ENCODE measurements at places on chromosomes 4 and X. TPM values are rescaled to one million over a fixed set of nuclear protein-coding genes. Genes with fewer than 3 reads are reported as not detected.
A peak's percentile ranks its signal among the peaks of the same experiment; 100 is the strongest.

DNA sequence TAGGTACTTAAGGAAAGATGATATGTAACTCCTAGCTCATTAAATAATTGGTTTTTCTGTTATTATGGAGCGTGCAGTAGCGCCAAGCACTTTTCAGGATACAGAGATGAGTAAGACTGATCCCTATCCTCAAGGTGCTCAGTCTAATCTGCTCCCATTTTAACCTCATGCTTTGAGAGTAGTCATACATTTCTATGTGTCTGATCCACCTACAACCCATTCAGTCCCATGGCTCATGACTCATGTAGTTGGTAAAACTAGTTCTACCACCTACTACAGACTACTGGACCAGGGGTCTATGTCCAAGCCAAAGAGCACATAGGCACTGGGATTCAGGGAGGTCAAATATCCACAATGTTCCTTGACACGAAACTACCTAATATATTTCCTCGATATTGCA is 60.8 kb downstream of the TMEM154 start:
- no peak for DNase-seq
- no peaks in the 10 kb centered on the region for H3K36me3 ChIP-seq
- no peaks in the 10 kb centered on the region for H3K4me1 ChIP-seq
- no peak overlapping the region for H3K27ac ChIP-seq
- peaks cover 2% of the 10 kb centered on the region for H3K27me3 ChIP-seq

Gene MAGEC2
- total RNA-seq: not detected

GRCh38 chrX:11481035-11481434 is 184.7 kb downstream of the ARHGAP6 start:
- H3K27me3 ChIP-seq: no peaks in the 10 kb centered on the region
- no peak for DNase-seq
- no peaks in the 10 kb centered on the region for H3K4me1 ChIP-seq
- H3K27ac ChIP-seq: peak overlapping the region; percentile 6
- H3K4me3 ChIP-seq: no peak overlapping the region

DNA sequence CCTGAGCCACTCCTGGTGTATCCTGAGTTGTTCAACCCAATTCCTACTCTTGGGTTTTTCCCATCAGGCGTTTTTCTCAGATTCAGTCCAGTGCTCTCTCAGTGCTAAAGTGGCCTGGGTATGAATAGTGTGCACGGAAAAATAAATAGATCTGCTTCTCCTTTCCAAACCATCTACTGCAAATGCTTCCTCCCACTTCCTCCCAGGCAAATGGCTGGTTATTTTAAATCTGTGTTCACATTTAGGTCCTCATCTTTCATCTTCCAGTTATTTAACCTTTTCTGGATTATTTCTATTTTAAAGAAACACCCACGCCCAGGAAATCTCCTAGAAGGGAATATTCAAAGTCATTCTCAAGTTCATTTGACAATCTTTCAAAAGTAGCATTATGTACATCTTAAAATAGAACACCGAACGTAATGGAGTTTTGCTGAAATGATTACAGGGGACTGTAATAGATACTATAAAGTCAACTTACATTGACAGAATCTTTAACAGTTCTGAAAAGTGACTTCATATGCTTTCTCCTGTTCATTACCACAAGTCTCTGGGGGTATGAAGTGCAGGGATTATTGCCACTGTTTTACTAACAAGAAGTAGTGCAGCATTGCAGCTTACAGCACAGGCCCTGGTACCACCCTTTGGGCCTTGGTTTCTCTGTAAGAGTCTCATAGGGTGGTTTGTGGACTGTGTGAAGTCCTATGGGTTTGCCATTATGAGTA is 66.3 kb downstream of the MED28 start:
- H3K27ac ChIP-seq: no peak overlapping the region
- no peak overlapping the region for H3K4me3 ChIP-seq
- H3K4me1 ChIP-seq: no peaks in the 10 kb centered on the region
- no peak for DNase-seq

DNA sequence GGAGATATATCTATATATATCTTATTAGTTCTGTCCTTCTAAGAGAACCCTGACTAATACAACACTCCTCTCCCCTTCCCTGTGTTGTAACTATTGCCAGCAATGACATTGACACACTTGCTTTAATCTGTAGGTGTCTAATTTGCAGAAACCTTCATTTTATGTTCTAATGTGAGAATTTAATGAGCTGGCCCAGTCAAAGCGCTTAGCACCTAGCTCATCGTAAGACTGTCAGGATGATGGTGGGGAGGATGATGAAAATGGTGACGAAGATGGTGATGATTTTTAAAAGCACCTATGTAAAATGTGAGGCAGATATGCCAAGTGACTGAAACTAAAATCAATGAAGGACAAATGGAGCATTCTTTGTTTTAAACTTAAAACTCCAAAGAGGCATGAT is 183.8 kb downstream of the DHX15 start:
- H3K4me1 ChIP-seq: no peaks in the 10 kb centered on the region
- H3K36me3 ChIP-seq: no peaks in the 10 kb centered on the region
- H3K27me3 ChIP-seq: no peaks in the 10 kb centered on the region
- no peak for DNase-seq
- no peak overlapping the region for H3K27ac ChIP-seq

Gene PNCK
- total RNA-seq: 0.65 TPM

Gene FRG1
- total RNA-seq: 30.7 TPM

All from astrocyte (in vitro differentiated cells and primary cell).